ENCODE measurements at places on chromosomes 3 and 15.

DNA sequence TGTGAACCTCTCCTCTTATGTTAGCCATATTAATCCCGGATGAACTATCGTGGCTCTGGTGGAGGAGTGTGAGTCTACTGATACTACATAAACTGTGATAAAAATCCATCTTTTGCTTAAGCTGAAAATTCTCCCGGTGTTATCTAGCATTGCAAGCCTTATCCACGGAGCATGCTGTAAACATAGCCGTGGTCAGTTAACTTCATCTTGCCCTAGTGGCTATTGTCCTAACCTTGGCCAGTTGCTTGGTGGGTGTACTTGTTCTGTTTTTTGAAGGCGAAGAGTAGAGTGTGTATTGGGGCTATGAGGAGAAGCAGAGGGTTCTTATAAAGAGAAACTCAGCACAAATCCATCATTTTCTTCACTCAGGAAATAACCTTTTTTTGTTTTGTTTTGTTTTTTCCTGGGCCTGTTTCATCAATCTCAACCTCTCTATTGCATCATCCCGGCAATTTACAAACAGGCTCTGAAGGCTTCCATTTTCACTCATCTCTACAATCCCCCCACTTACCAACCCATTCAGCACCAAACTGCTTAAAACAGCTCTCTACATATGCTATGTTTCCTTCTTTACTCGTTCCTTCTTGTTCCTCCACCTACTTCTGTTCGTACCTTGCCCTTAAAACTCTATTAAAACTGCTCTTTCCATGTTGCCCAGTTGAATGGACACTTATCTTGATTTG is 135.5 kb upstream of the PTX3 start:
- DNase-seq, result peak; percentile 76

- DNase-seq, result no peak
Observed at GRCh38 chr3:117921411-117921810, 1113.2 kb downstream of the IGSF11 start.

DNA sequence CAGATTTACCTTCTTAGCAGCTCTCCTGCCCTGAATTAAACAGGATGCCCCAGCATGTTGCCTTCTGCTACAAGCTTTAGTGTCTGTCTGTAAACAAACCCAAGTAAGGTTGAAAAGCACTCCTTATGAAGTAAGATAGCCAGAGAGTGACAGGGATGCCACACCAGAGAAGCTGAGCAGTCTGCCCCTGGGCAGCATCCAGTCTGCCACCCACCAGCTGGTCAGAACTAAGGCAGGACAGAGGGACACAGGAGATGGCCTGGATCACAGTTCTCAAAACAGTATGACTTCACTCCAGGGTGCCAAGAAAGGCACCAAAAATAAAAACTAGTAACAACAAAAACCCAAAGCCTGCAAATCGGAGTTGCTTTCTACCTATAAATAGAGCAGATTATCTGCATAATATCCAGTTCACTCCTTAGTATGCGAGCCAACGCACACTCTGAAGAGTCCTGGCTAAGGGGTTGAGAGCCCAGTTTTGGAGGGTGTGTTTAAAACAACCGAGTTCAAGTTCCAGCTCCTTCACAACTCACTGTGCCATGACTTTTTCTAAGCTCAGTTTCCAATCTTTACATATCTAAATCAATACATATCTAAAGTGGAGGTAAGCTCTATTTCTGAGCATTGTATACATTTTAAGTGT is 198.9 kb downstream of the KCNMB2 start:
- DNase-seq, result no peak

DNA sequence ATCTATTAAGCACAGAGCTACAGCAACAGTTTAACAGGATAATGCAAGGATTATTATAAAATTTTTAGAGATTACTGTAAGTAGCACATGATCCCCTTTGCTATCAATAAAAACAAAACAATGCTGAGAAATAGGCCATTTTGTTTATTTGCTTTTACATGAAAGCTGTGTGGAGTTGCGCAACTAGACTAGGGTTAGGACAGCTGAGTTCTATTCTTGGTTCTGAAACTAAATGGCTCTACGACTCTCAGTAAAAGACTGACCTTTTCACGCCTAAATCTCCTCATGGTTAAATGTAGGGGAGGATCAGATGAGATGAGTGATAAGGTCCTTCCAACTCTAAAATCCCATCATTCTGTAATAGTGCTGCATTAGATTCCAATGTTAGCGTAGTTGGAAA is 25.0 kb downstream of the KCNMB2 start:
- DNase-seq, result no peak
